ENCODE measurements at places on chromosomes 4 and X. TPM values are rescaled to one million over a fixed set of nuclear protein-coding genes. Genes with fewer than 3 reads are reported as not detected.

The GAGE12J gene
- not detected for total RNA-seq

The HMX1 gene
- 0.10 TPM for total RNA-seq

The CLDN34 gene
- total RNA-seq, result not detected

The VCX3B gene
- not detected for total RNA-seq

The ADGRG4 gene
- not detected for total RNA-seq

The P2RY8 gene
- total RNA-seq, result not detected

The GABRA4 gene
- not detected for total RNA-seq

The CXCL3 gene
- total RNA-seq, result 2.6 TPM

The PYURF gene
- total RNA-seq, result 68.7 TPM

The FATE1 gene
- total RNA-seq, result not detected

The CFAP47 gene
- not detected for total RNA-seq

The USP26 gene
- total RNA-seq, result not detected

The GNRHR gene
- not detected for total RNA-seq
